NCI-H460 (cell line): ENCODE measurements at places on chromosomes 12 and 14.

- no peak for DNase-seq
These were observed 45.3 kb downstream of the FRS2 start for GRCh38 chr12:69515394-69515930.

- DNase-seq: no peak
These were observed 312.4 kb downstream of the RPAP3 start for GRCh38 chr12:47393403-47393790.

- no peak for DNase-seq
These were observed 107.5 kb downstream of the PHLDA1 start for GRCh38 chr12:75923964-75924666.

DNA sequence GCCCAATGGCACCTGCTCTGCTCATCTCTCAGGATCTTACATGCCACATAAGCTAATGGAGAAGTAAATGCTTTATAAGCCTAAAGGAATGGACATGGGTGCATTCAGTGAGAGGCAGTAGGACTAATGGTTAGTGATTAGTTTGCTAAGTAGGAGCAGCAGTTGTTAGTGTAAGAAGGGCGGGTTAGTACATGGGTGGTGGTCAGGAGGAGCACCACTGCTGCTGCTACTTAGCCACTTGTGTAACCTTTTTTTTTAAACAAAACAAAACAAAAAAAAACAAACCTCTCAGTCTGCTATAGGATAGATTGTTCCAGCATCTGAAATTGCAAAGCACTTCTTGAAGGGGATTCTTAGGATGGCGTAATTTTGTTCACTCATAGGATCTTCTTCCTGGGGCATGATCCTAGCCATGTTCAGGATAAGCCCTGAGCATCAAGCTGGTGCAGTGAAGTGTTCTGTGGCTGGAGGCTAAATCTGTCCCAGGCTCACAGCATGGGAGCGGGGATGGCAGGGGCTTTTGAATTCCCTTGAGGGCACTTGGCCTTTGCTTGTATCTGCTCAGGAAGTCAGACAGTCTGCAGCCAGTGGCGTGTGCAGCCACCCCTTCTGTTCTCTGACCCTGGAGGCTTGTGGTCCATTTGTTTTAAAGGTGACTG, 63.6 kb downstream of the CHST11 start:
- no peak for DNase-seq

DNA sequence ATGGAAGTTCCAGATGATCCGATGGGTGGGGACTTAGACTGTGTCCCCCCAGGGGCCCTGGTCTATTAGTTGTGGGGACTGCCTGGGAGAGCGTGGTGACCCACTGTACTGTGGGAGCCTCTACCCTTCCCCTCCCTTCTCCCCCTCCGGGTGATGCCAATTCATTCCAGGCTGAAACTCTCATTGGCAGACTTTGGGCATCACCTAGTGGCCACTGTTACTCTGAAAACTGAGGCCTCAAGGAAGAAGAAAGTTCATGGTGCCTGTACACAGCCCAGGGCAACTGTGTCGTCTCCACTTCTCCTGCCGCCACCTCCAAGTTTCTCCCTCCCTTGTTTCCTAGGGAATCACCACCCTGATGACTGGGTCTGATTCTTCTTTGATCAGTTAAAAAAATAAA, 173.6 kb upstream of the ALG10B start:
- DNase-seq: no peak

- no peak for DNase-seq
These were observed 8.5 kb upstream of the LTBP2 start for GRCh38 chr14:74620497-74620921.

GRCh38 chr12:68559984-68560850, 50.5 kb upstream of the RAP1B start:
- DNase-seq: no peak

DNA sequence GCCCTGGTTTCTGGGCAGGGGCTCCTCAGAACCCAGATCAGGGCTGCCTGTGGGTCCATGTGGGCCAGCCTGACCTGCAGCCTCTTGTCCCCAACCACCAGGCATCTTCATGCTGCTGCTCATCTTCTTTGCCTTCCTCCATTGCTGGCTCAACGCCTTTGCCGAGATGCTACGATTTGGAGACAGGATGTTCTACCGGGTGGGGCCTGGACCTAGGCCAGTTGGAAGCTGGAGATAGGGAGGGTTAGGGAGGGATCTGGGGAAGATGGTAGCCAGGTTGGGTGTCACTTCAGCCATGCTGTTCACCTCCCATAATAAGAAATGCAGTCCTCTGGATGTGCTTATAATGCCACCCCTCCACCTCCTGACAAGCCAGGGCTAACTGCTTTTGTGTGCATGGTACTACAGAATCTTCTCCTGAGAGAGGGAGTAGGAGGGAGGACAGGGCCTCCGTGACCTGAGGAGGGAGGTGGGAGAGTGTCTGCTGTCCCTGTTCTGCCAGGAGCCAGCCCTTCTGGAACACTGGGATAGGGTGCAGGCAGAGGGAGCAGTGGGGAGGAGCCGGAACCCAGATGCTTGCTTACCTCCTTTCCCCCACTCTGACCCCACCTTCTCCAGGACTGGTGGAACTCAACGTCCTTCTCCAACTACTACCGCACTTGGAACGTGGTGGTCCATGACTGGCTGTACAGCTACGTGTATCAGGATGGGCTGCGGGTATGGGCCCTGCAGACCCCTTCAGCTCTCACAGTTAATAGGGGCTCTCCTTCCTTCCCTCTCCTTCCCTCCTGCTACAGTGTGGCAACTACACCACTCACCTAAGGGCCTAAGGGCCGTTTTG, 17.6 kb downstream of the SOAT2 start:
- DNase-seq: no peak

GRCh38 chr12:92045852-92046251, 99.8 kb downstream of the BTG1 start:
- DNase-seq: no peak

- DNase-seq: no peak
These were observed 101.8 kb upstream of the NAP1L1 start for GRCh38 chr12:76186131-76186906.

DNA sequence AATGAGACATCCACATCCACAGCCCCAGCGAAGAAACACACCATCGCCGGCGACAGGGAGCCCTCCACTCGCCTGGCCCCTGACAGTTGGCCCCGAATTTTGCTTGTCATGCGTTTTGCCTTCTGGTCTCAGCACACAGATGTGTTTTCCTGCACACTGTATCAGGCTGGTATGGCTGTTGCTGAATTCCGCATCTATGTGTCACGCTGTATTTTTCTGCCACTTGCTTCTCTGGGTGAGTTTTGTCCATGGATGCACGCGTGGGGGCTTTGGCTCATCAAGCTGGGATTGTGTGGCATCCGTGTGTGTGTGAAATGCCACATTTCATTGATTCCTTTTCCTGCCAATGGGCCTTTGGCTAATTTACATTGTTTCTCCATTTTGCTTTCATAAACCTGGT, 26.5 kb downstream of the ARL6IP4 start:
- no peak for DNase-seq

GRCh38 chr12:12323591-12323990, 26.5 kb downstream of the MANSC1 start:
- DNase-seq: no peak

- no peak for DNase-seq
These were observed 49.3 kb downstream of the KSR2 start for GRCh38 chr12:117919479-117919878.

DNA sequence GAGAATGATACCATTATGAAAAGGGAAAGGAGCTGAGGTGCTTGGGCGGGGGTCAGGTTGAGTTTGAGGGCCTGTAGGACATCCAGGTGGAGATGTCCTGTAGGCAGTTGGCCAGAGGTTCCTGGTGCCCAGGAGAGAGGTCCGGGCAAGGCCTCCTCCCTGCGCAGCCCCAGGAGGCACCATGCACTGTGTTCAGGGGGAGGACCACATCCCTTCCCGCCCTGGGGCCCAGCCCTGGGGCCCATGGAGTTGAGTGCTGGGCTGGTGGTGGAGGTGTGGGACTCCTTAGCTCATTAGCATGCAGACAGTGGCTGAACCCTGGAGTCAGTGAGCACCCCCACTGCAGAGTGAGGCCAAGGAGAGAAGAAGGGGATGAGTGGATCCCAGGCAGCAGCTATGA, 5.7 kb upstream of the FAIM2 start:
- DNase-seq: no peak

DNA sequence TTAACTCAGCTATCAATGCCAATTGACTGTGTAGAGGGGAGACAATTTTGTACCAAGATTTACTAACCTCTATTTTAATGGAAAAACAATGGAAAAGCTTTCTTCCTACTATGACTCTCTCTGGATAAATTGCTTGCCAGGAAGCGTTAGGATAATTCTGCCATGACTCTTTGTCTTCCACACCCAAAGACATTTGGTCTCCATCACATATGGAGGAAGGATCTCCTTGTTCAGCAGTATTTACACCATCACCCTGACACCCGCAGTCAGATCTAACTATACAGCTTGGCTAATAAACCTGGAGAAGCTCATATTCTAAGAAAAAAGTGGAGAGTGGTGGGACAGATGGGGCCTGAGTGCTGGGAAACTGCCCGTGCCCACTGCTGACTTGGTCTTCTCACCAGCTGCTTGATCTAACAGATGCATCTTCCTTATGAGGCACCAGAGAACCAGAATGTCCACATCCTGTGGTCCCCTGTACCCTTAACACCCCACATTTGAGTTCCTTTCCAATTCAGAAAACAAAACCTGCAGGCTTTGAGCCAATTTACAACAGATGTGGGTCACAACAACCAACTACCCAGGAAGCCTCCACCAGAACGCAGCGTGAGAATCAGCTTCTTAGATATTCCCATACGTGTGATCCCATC, 154.0 kb downstream of the DAD1 start:
- no peak for DNase-seq

- no peak for DNase-seq
These were observed 145.9 kb downstream of the PDZRN4 start for GRCh38 chr12:41333974-41334373.

- DNase-seq: no peak
These were observed 3.3 kb downstream of the ETNK1 start for GRCh38 chr12:22628228-22628627.

GRCh38 chr12:44847403-44847802, 28.7 kb downstream of the NELL2 start:
- DNase-seq: no peak

DNA sequence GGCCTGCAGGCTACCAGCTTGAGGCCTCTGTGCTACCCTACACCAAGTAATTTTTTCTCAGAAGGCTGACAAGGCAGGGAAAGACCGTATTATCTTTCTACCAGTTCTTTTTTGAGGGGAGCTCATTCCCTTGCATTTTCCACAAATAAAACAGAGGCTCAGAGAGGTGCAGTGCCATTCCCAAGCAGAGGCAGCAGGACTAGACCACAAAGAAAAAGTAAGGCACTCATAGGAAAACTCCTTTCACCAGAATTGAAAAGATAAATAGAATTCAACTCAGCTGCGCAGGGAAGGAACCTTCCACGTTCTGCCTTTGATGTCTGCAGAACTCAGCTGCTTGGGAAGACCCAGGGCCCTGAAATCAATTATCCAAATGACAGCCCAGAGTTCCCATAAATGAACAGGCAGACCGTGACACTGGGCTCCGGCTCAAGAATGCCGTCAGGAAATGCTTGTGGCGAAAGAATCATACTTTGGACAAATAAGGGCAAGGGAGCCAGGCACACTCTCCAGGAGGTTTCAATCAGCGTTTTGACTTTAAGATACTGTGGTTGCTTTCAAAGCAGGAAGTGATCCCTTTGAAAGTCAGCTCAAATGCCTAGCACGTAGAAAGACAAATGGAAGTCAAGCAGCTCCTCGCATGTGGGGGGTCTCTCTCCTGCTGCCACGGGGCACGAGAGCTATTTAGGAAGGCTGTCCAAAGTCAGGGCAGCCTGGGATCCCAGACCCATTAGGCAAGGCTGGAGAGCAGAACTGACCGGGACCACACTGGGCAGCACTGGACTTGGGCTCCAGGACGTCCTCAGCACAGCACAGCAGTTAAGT, 14.0 kb downstream of the KCTD10 start:
- peak; percentile 9 for DNase-seq

DNA sequence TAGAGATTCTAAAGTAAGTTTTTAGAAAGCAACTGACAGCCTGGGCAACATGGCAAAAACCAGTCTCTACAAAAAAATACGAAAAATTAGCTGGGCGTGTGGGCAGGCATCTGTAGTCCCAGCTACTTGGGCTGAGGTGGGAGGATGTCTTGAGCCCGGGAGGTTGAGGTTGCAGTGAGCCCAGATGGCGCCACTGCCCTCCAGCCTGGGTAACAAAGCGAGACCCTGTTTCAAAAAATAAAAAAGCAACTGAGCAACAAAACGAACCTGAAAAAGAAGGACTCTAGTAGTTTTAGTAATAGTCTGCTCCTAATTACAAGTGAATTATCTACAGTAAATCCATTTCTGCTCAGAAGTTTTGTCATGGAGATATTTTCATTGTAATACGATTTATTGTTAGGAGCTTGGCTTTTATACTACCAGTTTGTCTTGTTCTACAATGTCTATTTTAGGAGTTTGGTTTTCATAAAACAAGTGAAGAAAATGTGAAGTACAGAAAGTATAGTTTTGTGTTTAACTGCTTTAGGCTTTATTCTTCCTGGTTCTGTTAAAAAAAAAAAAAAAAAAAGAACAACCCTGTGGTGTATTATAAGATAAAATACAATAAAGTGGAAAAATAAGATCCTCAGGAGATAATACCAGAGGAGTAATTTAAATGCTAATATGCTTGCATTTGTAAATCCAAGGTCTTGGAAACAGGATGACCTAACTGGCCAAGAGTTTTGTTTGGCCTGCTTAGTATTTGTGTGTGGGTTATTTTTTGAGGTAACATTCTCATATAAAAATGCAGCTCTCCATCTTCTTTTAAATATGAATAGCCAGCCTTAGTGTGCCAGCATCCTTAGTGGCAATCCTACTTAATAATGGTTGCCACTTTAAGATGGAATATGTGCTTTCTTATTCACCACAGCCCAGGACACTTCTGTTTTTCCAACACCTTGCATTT, 2.8 kb downstream of the TMX1 start:
- no peak for DNase-seq

DNA sequence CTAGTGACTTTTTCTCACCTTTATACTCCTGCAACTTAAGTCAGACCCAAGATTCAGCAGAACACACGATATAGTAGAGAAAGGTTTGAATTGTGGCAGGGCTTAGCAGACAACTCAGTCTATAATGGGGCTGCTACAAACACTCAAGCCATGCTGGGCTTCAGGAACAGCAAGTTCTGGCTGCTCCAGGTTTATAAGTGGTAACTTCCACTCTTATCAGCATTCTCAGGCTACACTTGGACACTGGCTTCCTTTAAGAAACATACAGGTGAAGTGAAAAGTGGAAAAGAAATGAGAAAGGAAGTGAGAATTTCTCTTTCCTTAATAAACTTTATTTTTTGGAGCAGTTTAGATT, 21.7 kb downstream of the PLEKHD1 start:
- no peak for DNase-seq

DNA sequence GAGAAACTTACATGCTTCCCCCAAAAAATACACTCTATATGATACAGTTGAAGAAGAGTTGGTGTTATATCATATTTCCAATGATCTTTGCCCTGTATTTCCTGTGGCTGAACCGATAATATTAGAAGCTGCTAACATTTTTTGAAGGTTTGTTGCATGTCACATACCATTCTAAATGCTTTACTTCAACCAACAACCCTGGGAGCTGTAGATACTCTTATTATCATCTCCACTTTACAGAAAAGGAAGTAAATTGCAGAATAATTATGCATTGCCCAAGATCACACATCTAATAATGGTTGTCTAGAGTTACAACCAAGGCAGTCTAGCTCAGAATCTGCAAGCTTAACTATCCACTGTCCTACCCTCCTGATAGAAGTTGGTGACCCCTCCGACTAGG, 182.8 kb downstream of the NUAK1 start:
- no peak for DNase-seq

- peak; percentile 95 for DNase-seq
These were observed 26.0 kb downstream of the PPFIBP1 start for GRCh38 chr12:27549801-27550652.

- no peak for DNase-seq
These were observed 14.8 kb downstream of the TSPAN8 start for GRCh38 chr12:71142956-71143355.
